ENCODE measurements at places on chromosomes 4 and X. TPM values are rescaled to one million over a fixed set of nuclear protein-coding genes. Genes with fewer than 3 reads are reported as not detected.

GRCh38 chr4:46886711-46887110 is 22.3 kb downstream of the COX7B2 start:
- H3K4me3 ChIP-seq = no peak overlapping the region
- no peaks in the 10 kb centered on the region for H3K36me3 ChIP-seq
- no peak overlapping the region for H3K27ac ChIP-seq

DNA sequence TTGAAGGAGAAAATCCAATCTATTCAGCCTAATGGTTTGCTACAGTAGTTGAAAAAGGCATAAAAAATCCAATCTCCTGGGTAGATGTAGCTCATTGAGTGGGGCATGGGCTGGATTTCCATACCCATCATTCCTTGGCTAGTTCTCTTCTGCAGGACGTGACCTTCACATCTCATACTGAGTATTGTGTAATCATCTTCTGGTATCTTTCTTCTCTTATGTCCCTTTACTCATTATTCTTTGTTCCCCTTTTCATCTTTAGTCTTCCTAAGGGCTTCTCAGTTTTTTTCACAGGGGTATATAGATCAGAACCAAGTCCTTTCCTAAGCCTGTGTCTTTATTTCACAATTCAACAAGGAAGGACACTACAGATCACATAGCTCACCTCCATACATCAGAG is 727.6 kb upstream of the MAGEB2 start:
- H3K4me3 ChIP-seq = no peak overlapping the region
- no peak overlapping the region for H3K27ac ChIP-seq
- H3K4me1 ChIP-seq = no peaks in the 10 kb centered on the region
- H3K36me3 ChIP-seq = no peaks in the 10 kb centered on the region

DNA sequence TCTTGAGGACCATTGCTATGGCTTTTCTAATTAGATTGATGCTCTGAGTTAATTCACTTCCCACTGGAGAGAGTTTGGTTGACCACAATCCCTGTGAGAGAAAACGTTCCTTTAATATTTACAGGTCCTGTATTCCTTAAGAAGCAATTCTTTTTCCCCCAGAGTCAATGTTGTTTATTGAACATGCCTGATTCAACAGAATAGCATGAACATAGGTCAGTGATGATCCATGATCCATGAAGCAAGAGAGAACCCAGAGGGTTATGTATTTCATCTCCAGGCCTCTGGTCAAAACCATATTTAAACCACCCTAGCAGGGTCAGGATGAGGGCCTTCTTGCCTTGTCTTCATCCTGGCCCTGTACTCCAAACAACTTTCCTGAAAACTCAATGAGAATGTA is 39.4 kb upstream of the EFHC2 start:
- no peak overlapping the region for H3K27ac ChIP-seq
- DNase-seq = no peak
- peaks cover 21% of the 10 kb centered on the region for H3K27me3 ChIP-seq
- H3K4me1 ChIP-seq = no peaks in the 10 kb centered on the region
- no peak overlapping the region for H3K4me3 ChIP-seq

GRCh38 chr4:103050736-103051436 is 25.7 kb downstream of the SLC9B2 start:
- peaks cover 14% of the 10 kb centered on the region for H3K36me3 ChIP-seq
- peak overlapping the region; percentile 48 for H3K27ac ChIP-seq
- DNase-seq = no peak
- H3K4me1 ChIP-seq = peaks cover 19% of the 10 kb centered on the region

GRCh38 chr4:41410049-41410448 is 127.9 kb upstream of the LIMCH1 start:
- H3K36me3 ChIP-seq = no peaks in the 10 kb centered on the region
- no peak overlapping the region for H3K4me3 ChIP-seq
- no peak for DNase-seq
- H3K27ac ChIP-seq = no peak overlapping the region
- no peaks in the 10 kb centered on the region for H3K4me1 ChIP-seq

DNA sequence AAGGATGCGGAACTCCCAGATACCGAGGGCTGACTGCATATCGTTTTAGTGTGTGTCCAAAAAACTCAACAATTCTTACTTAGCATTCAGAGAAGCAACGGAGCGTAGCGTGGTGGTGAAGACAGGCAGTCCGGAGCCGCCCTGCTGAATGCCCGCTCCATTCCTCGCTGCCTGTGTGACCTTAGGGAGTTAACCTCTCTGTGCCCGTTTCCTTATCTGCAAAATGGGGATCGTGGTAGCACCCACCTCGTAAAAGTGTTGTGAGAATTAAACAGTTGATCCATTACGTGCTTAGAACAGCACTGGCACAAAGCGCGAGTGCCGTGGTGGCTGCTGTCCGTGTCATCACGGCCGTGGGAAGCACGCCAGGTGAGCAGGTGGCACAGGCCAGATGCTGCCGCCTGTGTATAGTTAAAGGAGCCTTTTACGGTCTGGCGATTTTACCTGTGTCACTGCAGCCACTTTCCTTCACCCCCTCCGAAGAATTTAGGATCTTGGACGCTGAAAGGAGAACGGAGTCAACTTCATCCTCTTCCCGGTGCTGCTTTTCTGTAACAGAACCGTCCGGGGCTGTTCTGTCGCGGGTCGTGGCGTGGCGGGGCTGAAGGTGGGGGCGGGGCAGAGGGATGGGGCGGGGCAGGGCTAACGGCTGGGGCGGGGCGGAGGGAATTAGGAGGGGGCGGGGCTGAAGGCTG is 885 bp downstream of the CCDC110 start:
- peaks cover 11% of the 10 kb centered on the region for H3K4me1 ChIP-seq
- peak overlapping the region; percentile 82 for H3K4me3 ChIP-seq
- DNase-seq = no peak
- peaks cover 37% of the 10 kb centered on the region for H3K27me3 ChIP-seq
- H3K27ac ChIP-seq = peak overlapping the region; percentile 46

USP17L15 gene
- not detected for total RNA-seq

MSMO1 gene
- 23.7 TPM for total RNA-seq

GRCh38 chr4:149741186-149741831 is 74.3 kb downstream of the IQCM start:
- H3K36me3 ChIP-seq = no peaks in the 10 kb centered on the region
- DNase-seq = no peak
- no peak overlapping the region for H3K4me3 ChIP-seq
- no peak overlapping the region for H3K27ac ChIP-seq
- no peaks in the 10 kb centered on the region for H3K4me1 ChIP-seq
- H3K27me3 ChIP-seq = no peaks in the 10 kb centered on the region

GRCh38 chr4:92031825-92032224 is 271.9 kb upstream of the GRID2 start:
- no peaks in the 10 kb centered on the region for H3K27me3 ChIP-seq
- no peak for DNase-seq
- no peak overlapping the region for H3K27ac ChIP-seq
- H3K36me3 ChIP-seq = no peaks in the 10 kb centered on the region
- H3K4me1 ChIP-seq = no peaks in the 10 kb centered on the region
- H3K4me3 ChIP-seq = no peak overlapping the region

All from activated T-cell treated with anti-CD3 and anti-CD28 coated beads, Interleukin-2, amount 50 U/mL, for 72 hours (primary cell).